Epithelial cell of umbilical artery (primary cell): ENCODE measurements at places on chromosomes 6 and 20. TPM values are rescaled to one million over a fixed set of nuclear protein-coding genes. Genes with fewer than 3 reads are reported as not detected.

Gene DACT2
- total RNA-seq, result not detected in 2 replicates

Gene SUMO4
- total RNA-seq, result 0.32 and 1.7 TPM in 2 replicates

Gene TRIM15
- total RNA-seq, result not detected in 2 replicates

Gene KHDRBS2
- total RNA-seq, result not detected in 2 replicates

Gene PPIL6
- 1.7 and 2.3 TPM in 2 replicates for total RNA-seq

Gene HTR1B
- total RNA-seq, result 17.9 and 42.6 TPM in 2 replicates
